Stimulated activated naive CD8-positive, alpha-beta T cell treated with anti-CD3 and anti-CD28 coated beads, Interleukin-15, Interleukin-2, amounts not matched to agents 100 U/mL and 50 U/mL, for 24 hours (primary cell): ENCODE measurements at places on chromosomes 2 and 18.

DNA sequence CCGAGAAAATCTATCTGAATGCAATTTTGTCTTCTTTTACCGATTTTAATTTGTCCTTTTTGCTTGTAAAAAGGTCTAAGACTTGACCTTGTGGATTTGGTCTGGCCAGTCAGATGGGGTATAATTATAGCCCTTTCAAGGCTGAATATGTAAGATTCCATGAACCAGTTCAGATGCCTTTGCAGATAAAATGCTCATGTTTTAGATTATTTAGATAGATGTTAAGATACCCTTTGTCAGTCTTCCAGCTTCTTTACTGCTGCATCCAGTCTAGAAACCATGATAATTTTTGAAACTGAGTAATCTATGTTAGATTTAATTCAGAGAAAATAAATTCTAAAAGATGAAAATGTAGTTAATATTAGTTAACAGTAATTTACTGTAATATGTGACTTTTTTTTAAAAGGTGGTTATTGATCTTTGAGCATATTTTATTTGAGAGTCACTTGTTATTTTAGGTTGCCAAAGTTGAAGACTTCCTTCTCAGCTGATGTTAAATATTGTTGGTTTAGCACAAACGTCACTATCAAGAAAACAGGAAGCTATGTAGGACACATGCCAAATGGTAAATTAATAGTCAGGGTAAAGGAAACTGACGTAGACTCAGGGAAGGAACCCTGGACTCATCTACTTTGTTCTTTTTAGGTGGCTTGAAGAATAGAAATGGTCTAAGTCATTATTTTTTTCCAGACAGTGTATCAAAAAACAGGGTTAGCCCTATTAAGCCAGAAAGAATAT is 29.8 kb downstream of the BABAM2 start:
- no peak for DNase-seq

DNA sequence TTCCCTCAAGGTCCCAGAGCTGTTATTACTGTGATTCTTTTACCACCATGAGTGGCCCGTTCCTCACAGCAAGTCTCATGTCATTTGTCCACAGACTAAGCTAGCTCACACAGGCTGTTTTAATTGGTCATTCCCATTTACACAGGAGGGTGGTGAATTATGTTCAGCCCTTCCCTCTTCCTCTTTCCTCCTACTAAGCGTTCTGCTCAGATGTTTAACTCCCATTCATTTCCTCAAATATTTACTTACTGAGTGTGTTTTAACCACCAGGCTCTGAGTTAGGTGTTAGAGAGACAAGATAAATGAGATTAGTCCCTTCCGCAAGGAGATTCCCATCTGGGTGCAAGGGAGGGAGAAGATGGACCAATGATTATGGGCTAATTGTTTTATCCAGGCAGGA is 403.6 kb upstream of the ACVR2A start:
- no peak for DNase-seq

- DNase-seq: no peak
Observed at GRCh38 chr2:67798541-67799160, 264.2 kb downstream of the C1D start.

- no peak for DNase-seq
Observed at GRCh38 chr2:138238908-138239307, 262.7 kb upstream of the SPOPL start.

DNA sequence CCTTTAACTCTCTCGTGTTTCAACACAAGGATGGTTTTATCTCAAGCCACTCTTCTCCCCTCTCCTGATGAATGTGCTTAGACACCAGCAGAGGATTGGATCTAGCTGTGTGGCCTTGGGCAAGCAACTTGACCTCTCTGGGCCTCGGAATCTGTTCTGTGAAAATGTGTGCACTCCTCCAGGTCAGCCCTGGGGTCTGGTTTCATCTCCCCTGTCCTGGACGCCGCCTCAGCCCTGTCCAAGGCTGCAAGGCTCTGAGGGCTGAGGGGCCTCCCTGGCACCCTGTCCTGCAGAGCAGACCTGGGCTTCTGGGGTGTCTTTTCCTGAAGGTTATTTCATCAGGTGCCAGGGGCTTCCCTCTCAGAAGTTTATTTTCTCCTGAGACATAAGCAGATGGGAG is 28.5 kb downstream of the CNDP1 start:
- DNase-seq: no peak

GRCh38 chr2:23042216-23042906 is 342.6 kb upstream of the KLHL29 start:
- DNase-seq: no peak

- DNase-seq: no peak
Observed at GRCh38 chr18:57809190-57809589, 6.1 kb upstream of the ATP8B1 start.

GRCh38 chr2:213214209-213214608 is 62.8 kb upstream of the IKZF2 start:
- no peak for DNase-seq

GRCh38 chr18:79707239-79707638 is 27.6 kb downstream of the CTDP1 start:
- no peak for DNase-seq

GRCh38 chr2:148623086-148623485 is 21.5 kb upstream of the EPC2 start:
- DNase-seq: no peak

DNA sequence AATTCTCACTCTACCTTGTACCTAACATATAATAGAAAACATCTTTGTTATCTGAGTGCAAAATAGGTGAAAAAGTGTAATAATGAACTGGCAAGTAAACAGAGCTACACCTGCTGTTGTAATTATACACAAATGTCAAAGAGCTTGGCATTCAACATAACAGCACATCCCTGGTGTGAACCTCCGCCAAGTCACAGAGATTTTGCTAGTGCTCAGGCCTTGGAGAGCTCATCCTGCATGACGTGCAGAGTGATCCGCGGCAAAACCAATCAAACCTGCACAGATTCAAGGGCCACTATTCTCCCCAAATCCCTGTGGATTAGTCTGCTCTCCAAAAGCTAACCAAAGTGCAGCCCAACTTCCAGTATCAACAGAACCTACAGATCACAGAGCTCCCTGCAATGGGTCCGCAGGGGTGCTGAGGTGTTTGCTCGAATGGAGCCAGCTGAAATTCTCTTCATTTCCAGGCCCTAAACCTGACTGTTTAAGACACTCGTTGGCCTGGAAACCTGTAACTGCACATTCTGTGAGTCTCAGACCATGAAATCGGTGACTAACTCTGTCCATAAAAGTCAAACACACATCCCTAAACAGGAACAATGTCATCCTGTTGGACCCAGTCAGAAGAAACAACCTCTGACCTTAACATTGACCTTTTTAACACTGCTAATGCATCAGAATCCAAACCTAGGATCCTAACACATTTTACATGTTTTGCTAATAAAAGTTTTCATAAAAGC is 111.8 kb downstream of the EPB41L3 start:
- DNase-seq: no peak

DNA sequence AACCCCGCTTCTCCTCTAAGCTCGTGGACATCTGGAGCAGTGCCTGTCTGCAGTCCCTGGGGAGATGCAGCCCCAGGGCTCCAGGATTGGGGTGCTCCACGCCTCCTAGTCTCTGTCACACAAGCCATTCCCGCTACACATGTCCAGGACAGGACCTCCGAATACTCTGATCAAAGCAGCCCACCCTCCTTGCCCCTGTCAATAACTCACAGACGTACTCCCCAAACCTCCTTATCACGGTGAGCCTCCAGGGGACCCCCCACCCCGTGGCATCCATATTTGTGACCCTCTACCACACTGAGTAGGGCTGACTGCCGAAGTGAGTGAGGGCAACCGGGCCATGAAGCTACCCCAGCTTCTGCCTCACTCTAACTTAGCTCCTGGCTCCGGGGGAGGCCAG is 727.7 kb downstream of the GALR1 start:
- DNase-seq: no peak

DNA sequence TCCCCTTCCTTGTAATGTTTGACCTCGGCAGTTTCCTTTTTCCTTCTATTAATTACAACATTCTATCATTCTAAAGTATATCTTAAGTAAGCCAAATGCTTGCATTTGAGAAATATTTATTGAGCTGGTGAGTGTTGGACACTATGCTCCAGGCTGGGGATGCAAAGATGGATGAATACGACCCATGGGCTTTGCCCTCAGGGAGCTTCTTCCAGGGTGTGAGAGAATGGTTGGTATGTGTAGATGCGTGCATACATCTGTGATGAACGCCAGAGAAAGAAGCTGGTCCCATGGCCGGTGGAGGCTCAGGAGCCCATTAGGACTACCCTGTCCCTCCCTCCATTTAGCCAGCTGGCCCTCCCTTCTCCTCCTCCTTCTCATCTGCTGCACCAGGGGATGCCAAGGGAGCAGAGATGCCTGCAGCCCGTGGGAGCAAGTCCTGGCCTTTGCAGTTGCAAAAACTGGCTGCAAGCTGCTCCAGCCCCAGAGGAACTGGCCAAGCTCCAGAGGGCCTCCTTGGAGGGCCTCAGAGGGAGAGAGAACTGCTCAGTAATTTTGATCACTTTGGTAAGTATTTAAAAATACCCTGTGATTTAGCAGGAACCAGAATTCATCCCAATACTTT is 65.7 kb upstream of the FOSL2 start:
- no peak for DNase-seq

DNA sequence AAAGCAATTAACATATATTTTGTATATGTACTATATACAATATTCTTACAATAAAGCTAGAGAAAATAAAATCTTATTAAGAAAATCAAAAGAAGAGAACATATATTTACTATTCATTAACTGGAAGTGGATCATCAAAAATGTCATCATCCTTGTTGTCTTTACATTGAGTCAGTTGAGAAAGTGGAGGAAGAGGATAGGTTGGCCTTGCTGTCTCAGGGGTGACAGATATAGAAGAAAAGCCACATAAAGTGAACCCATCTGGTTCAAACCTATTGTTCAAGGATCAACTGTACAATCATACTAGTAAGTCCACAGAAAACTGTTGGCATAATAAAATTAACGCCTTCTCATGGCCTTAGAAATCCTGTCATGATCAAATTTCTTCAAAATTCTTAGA is 26.6 kb downstream of the SESTD1 start:
- no peak for DNase-seq

DNA sequence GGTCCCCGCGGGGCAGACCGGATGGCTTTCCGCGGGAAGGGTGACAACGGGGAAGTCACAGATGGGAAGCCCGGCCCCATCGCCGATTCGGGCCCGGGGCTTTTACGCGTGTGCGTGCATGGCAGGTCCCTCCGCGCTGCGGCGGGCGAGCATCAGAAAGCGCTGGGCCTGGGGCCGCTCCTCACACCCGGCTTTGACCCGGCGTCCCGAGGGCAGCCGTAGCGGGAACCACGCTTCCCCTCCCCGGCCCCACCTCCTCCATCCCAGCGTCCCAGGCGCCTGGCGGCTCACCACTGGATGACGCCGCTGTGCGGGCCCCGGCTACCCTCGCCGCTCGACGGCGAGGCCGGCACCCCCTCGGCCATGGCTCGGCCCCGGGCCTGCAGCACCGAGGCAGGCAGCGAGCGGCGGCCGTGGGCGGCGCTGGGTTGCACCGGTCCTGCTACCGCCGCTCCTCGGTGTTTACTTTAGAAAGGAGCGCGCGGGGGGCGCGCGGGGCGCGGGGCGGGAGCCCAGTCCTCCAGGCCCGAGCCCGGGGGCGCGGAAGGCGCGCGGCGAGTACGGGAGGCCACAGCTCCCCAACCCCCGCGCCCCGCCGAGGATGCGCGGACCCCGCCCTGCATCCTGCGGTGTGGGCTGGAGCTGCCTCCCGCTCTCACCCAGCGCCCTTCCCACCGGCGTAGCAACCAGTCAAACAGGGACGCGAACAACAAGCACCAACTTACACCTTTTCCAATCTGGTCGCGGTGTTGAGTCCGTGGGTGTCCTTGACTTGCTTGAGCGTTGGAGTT is 806 bp downstream of the RFX8 start:
- DNase-seq: peak; percentile 57

GRCh38 chr2:45839508-45840251 is 188.2 kb downstream of the PRKCE start:
- DNase-seq: no peak

GRCh38 chr2:45890819-45891218 is 239.3 kb downstream of the PRKCE start:
- no peak for DNase-seq

GRCh38 chr2:55309446-55309845 is 40.4 kb upstream of the MTIF2 start:
- DNase-seq: no peak

DNA sequence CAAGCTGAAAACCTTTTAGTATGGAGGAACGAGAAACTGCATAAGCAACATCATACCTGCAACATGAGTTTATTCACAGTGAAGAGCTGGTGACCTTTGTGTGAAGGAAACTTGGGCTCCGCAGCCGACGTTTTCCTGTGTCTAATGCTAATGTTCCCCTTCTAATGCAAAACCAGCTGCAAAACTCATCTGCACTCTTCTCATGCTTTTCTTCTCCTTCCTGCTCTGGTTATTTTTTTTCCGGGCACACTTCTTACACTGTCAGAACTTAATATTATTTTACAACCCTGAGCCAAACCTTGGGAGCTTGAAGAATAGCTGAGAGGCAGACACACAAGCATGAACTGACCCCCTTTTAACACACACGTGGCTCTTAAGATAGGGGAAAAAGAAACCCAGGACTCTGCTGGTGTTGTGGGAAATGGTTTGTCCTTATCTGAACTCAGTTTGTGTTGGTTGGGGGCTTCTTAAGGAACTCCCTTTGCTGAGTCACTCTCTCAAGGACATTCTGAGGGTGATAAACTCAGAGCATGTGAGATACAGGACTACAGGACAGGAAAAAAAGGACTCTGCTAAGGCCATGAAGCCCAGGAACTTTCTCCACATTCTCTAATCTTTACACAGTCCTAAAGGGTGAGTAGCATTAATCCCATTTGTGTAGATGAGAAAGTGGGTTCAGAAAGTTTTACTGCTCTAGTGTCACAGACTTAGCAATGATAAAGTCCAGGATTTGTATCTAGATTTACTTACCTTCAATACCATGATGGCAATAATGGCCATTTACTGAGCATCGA is 439.3 kb upstream of the TRIB2 start:
- DNase-seq: no peak

DNA sequence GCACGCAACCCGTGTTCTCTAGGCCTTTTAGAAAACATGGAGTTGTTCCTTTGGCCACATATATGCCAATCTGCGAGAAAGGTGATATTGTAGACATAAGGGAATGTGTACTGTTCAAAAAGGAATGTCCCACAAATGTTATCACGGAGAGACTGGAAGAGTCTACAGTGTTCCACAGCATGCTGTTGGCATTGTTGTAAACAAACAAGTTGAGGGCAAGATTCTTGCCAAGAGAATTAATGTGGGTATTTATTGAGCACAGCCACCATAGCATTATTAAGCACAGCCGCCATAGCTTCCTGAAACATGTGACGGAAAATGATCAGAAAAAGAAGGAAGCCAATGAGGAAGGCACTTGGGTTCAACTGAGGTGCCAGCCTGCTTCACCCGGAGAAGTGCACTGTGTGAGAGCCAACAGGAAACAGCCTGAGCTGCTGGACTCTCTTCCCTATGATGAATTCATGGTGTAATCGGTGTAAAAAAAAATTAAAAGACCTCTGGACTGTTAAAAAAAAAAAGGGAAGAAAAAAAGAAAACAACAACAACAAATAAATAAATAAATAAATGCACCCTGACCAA is 29.0 kb upstream of the REL start:
- DNase-seq: no peak

- DNase-seq: no peak
Observed at GRCh38 chr2:9256147-9256546, 49.5 kb downstream of the ASAP2 start.

- DNase-seq: no peak
Observed at GRCh38 chr2:63514781-63515180, 73.5 kb downstream of the WDPCP start.
